ENCODE measurements at places on chromosomes 5 and 9.
A peak's percentile ranks its signal among the peaks of the same experiment; 100 is the strongest.

DNA sequence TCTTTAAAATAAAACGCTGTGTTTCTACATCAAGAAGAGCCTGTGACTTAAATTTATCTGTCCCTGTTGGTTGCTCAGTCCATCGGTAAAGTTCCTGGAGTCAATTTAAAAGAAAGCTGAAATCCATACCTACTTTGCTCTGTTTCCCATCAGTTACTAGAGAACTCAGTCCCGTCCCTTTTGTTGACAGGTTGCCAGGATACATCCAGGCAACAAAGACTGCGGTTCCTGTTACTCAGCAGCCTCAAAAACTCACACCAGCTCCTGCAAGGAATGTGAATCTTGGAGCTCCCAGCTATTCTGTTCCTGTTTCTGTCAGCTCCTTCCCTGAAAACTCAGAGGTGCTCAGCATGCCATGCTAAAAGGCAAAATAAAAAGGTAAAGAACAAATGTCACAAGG lies at the start of gene ZNF474:
TSS of gene ZNF474 (plus strand) at position 241 of the 400 bp plus-strand sequence. CDS start 22,445 bp downstream, outside the sequence.
- DNase-seq: peak; percentile 49

DNA sequence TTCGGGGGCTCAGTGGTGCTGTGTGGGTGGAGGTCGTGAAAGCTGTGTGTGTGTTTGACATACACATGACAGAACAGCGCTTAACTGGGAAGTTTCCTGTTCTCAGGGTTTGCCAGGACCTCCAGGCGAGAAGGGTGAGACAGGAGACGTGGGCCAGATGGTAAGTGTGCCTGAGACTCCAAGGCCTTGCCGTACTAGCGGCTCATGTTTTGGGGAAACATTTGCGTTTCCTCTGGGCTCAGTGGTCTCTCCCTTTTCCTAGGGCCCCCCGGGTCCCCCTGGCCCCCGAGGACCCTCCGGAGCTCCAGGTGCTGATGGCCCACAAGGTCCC lies 68.3 kb upstream of the FCN2 start:
- no peak for DNase-seq

GRCh38 chr9:114203410-114204140 lies 48.2 kb downstream of the COL27A1 start:
- no peak for DNase-seq

DNA sequence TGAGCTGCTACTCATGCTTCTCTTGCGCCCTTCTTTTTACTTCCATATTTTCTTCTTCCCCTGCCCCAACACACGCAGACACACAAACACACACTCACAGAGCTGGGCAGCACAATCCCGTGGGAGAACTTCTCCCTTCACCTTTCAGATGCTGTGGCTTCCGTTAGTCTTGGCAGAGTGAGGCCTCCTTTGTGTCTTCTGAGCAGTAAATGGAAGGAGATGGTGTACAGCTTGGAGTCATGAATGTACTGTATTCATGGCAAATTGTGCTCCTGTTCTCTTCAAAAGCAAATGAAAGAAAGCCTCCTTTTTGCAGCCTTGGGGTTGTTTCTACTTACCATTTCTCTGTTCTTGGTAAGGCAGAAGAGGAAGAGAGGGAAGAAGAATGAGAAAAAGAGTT lies 456.6 kb upstream of the TLE4 start:
- no peak for DNase-seq

DNA sequence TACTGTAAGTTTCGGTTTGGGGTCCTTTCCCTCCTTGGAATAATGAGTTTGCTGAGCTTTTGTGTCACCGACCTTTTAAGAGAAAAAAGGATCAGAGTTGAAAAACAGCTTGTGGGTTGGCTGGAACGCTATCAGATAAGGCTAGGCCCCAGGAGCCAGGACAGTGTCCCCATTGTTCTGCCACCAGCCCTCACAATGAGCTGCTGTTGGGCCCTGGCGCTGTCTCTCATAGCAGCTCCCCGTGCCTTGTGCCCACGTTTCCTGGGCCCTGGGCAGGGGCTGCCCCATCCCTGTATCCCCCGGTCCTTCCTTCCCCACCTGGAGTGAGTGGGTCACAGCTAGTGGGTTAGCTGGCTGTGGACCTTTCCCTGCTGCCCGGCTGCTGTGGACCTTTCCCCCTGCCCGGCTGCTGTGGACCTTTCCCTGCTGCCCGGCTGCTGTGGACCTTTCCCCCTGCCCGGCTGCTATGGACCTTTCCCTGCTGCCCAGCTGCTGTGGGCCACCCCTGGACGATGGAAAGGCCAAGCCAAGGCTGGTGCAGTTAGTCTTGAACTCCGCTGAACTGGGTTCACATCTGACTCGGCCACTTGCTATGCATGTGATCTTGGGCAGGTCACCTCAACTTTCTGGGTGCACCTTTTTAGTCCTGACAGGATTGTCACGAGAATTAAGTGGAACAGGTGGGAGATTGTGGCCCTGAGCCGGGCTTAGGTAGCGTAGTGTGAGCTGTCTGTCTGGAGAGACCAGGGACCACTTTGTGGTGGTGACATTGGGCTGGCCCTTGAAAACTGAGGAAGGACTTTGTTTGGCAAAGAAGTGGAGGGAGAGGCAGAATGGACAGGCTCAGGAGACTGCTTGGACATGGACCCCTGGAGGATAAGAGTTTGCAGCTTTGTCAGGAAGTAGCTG lies 99.5 kb downstream of the DAB2IP start:
- peak; percentile 79 for DNase-seq

- peak; percentile 60 for DNase-seq
These were observed 38.0 kb downstream of the CREBRF start for GRCh38 chr5:173094012-173094661.

- peak; percentile 74 for DNase-seq
These were observed 23.9 kb downstream of the IRF1 start for GRCh38 chr5:132466433-132467286.

DNA sequence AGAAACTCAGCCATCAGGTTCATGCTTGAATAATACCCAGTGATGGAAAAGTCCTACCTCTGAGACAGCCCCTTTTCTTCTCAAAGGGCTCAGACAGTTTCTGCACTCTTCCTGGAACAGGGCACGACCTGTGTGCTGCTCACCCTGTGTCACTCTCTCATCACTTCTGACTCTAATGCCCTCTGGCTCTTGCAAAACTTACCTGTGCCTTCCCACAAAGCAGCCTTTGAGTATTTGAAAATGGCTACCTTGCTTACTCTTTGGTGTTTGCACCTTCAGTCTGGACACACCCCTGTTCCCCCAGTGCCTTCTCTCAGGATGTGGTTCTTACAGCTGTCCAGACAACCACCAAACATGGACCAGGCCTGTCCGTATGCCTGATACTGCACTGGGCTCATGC lies 171.4 kb downstream of the GRIA1 start:
- DNase-seq: no peak

GRCh38 chr5:127647361-127647958 lies 1.4 kb upstream of the CTXN3 start:
- no peak for DNase-seq

- DNase-seq: no peak
These were observed 196.5 kb upstream of the TBCA start for GRCh38 chr5:77972469-77973252.

- DNase-seq: no peak
These were observed 126.0 kb downstream of the MLLT3 start for GRCh38 chr9:20496328-20496727.

- DNase-seq: no peak
These were observed 597 bp downstream of the SLC31A1 start for GRCh38 chr9:113221800-113222481.

DNA sequence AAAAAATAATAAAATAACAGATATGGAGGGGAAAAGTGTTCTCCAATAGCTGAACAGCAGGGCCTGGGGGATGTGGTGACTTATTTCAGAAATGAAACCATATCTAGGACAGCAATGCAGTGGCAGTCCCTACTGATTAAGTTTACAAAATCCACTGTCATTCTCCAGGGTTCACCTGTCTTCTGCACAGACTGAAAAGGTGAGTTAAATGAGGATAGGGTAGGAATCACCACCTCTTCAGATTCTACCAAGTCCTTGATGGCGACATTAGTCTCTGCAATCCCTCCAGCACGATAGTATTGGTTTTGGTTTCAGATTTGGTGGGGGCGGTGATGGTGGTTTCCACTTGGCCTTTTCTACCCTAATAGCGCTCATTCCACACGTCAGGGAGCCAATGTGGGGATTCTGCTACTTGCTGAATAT lies 32.3 kb upstream of the NPM1 start:
- no peak for DNase-seq

- DNase-seq: no peak
These were observed 21.4 kb downstream of the TTLL11 start for GRCh38 chr9:122071715-122072114.

DNA sequence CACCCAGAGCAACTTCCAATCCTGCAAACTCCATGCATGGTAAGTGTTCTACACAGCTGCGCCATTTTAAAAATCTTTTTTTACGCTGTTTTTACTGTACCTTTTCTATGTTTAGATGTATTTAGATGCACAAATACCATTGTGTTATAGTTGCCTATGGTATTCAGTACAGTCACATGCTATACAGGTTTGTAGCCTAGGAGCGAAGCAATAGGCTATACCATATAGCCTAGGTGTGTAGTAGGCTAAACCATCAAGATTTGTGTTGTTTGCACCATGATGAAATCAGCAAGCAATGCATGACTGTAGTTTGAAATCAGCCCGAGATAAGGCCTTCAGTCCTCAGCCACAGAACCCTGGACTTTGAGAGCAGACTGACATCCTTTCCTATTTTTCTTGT lies 101.2 kb downstream of the LIX1 start:
- no peak for DNase-seq

DNA sequence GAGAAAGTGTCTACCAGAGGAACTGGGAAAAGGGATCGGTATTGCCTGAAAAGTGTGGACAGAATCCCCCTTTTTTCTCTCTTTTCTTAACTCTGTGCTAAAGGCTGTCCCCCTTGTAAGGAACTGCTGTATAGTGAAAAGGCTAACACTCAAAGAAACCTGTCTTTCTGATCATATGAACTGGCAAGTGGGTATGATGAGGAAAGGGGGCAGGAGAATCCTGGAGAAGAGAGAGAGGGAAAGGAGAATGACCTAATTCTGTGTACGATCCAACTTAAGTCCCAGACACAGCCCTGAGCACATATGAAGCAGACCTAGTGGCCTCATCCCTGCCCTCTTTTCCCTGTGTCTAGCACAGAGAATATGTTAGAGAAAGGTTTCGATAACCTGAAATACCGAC lies 967 bp downstream of the ANKRD31 start:
- no peak for DNase-seq

DNA sequence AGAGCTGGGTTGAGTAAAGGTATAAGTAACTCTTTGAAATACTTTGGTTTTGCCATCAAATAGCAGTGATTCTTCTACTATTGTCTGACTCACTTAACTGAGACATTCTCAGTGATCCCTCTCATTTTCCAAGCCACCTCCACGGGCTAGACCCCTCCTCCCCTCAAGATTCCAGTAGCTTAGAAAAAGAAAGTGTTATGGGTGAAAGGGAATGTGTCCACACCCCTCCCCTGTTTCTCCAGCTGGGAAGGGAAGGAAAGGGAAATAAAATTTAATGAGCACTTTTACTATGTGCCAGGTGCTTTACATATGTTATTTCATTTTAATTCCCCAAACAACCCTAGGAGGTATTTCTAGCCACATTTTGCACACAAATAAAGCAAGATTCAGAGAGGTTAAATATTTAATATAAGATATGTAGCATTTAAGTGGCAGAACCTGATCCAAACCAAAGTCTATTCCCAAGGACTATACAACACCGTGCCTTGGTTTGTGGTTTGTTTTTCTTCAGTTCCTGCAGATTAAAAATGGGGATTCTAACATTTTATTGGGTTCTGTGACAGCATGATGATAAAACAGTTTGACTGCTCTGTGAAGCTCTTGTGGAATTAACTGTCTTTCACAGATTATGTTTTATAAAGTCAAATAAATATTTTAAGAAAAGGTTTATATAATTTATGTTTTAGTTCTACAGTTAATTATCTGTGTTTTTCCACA lies 135.9 kb downstream of the ZSWIM6 start:
- DNase-seq: no peak

- DNase-seq: no peak
These were observed 14.2 kb upstream of the CRB2 start for GRCh38 chr9:123341816-123342215.

- no peak for DNase-seq
These were observed 59.1 kb downstream of the HABP4 start for GRCh38 chr9:96509026-96509425.

DNA sequence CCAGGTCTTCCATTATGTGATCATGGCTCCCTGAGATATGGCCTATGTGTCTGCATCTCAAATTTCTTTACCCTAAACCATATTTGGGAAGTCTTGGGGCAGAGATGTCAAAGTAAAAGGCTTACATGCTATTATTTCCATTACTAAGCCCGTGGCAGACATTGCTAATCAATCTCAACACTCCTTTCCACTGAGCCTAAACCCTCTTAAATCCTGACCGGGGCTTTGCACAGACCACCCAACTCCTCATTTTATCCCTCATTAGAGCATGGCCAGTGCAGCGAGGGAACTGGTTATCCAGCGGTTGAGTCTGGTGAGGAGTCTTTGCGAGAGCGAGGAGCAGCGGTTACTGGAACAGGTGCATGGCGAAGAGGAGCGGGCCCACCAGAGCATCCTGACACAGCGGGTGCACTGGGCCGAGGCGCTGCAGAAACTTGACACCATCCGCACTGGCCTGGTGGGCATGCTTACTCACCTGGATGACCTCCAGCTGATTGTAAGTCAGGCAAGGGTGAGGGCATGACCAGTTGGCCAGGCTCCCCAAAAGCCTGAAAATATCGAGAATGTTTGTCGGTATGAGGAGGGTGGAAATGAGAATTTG lies 11.0 kb downstream of the BSPRY start:
- DNase-seq: no peak

DNA sequence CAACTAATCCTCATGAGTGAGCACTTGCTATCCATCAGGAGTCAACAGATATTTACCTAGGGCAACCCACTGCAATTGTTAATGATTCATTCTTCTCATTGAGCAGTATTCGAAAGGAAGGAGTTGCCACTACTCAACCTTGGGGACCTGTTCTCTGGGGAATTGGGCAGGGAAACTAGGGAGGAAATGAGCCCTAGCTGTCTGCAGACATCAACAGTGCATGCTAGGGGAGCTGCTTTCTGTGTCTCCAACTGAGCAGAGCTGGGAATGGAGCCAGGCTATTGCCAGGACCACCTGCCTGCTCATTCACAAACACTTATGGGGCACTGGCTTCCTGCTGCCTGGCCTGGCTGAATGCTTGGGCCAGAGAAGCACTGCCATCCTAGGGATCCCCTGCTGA lies 183.4 kb downstream of the TMEM38B start:
- DNase-seq: no peak

- no peak for DNase-seq
These were observed 13.6 kb upstream of the NEUROG1 start for GRCh38 chr5:135549413-135549812.

DNA sequence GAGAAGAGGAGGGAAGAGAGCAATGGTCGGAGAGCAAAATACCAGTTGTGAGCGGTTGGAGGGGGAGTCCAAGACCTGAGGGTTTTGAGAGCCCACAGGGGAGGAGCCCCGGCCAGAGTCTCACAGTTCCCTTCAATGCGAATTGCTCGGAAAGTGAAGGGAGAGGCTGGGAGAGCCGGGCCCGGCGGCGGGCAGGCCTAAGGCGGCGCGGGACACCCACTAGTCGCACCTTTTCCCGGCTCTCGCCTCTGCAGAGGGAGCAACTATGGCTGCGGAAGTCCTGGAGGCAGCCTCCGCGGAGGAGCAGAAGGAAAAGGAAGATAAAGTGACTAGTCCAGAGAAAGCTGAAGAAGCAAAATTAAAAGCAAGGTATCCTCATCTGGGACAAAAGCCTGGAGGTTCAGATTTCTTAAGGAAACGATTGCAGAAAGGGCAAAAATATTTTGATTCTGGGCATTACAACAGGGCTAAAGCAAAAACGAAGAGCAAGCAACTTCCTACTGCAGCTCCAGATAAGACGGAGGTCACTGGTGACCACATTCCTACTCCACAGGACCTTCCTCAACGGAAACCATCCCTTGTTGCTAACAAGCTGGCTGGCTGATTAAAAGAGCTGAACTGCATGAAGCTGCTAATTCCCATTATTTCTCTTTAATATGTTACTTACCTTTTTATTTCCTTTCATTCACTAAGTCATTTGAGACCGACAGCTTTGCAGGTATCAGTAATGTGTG lies 6.5 kb upstream of the BTNL3 start:
- no peak for DNase-seq

All from foreskin melanocyte (primary cell).